Effector CD8-positive, alpha-beta T cell (primary cell): ENCODE measurements at places on chromosomes 2 and 18.

DNA sequence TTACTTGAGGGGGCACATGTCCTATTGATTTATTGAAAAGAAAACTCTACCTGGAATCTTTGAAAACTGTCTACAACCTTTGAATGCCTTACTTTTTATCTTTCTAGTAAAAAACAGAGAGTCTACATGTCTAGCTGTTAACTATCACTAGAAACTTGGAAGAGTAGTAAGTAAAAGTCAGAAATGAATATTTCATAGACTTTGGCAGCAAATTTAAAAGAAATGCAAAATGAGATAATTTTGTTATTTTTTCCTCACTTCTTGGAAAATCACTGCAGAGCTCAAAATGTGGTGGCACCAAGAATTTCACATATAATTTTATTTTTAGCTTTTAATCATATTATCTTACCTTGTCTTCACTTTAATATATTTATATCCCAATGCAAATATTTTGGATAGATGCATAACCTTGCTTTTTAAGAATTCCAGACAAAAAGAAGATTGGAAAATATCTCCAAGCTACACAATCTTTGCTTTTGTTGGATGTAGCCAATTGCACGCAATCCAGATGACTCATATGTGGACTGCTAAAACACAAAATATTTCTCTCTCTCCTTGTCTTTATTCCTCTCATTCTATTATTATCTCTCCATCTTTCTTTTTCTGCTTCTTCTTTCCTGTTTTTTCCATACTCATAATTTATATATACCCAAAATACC is 92.2 kb upstream of the DSEL start:
- no peak for DNase-seq

- no peak for DNase-seq
These were observed 54.0 kb upstream of the LINC00305 start for GRCh38 chr18:64202863-64203262.

DNA sequence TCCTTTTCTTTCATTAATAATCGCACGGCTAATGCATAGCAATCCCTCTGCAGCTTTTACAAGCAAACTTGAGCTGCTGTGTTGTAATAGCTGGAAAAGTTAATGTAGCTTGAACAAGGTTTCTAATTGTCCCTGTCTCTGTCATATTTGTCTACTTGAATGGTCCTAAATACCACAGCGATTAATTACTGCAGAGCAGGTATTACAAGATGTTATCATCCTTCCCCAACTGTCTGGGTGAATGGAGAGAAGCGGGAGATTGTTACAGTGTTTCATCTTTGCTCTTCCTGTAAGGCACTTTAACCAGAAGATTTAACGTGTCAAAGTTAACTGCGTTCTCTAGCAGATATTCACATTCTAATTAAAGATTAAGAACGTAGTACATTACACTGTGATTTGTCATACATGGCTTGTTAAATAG is 422.2 kb upstream of the POU3F3 start:
- DNase-seq, result no peak

GRCh38 chr2:54899576-54900200 is 150.6 kb downstream of the RTN4 start:
- DNase-seq, result no peak

GRCh38 chr2:84458551-84459017 is 496 bp downstream of the SUCLG1 start:
- DNase-seq, result no peak

DNA sequence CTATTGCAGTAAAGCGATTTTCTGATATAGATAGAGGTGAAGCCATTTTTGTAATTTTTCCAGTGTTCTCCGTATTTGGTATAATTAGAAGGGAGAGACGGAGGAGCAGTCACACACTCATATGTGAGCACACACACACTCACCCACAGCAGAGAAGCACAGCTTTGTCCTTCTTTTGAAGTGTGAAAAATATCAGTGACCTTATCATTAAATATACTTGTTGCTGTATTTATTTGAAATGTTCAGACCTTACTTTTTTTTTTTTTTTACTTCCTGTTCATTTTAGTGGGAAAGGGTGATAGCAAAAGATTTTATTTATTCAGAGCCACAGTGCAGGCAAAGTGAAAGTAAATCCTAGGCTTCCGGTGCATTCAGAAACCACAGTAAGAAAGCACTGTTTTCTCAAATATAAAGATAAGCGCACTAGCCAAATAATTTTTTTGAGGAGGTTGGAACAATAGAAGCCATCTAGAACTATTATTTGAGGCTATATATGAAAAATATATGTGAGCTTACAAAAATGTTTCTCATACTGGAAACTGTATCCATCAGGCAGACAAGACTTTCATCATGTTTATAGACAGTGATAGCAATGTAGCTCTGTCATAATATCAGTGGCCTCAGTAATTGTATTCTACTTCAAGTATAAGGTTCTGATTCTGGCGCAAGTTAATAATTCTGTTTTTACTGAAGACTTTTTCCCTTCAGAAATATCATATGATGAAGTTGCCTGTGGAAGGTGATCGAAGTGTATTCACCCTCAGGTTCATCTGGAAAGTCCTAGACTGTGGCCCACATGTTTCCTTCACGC is 37.2 kb downstream of the TSHZ1 start:
- no peak for DNase-seq

DNA sequence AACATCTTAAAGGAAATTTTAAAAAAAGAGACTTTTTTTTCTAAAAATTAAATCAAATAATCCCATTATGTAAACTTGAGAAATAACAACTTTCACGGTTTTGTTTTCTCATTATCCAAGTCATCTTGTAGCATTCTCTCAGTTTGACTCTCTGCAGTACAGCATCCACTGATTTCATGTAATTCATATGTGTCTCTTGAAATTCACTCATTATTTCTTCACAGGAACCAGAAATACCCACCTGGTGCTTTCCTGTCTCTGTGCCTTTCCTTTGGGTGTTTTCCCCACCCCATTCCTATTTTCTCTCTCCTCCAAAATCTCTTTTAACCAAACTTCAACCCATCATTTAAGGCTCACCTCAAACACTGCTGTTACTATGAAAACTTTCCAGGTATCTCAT is 116.1 kb upstream of the STK17B start:
- DNase-seq, result no peak

- DNase-seq, result no peak
These were observed 29.3 kb downstream of the MEX3C start for GRCh38 chr18:51168026-51168742.

- no peak for DNase-seq
These were observed 52.6 kb upstream of the TMEM163 start for GRCh38 chr2:134771313-134771801.

DNA sequence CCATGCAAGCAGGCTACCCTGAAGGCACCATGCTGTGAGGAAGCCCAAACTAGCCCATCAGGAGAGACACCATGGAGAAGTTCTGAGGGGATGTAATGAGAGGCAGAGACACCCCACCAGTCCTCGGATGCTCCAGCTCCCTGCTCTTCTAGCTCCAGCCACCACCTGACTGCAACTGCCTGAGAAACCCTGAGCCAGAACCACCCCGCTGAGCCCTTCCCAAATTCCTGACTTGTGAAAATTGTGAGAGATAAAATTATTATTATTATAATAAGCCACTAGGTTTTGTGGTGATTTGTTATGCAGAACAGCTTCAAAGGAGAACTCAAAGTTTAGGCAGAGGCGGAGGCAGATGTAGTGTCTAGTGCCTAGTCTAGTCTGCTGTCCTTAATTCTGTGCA is 67.1 kb upstream of the HK2 start:
- DNase-seq, result no peak

DNA sequence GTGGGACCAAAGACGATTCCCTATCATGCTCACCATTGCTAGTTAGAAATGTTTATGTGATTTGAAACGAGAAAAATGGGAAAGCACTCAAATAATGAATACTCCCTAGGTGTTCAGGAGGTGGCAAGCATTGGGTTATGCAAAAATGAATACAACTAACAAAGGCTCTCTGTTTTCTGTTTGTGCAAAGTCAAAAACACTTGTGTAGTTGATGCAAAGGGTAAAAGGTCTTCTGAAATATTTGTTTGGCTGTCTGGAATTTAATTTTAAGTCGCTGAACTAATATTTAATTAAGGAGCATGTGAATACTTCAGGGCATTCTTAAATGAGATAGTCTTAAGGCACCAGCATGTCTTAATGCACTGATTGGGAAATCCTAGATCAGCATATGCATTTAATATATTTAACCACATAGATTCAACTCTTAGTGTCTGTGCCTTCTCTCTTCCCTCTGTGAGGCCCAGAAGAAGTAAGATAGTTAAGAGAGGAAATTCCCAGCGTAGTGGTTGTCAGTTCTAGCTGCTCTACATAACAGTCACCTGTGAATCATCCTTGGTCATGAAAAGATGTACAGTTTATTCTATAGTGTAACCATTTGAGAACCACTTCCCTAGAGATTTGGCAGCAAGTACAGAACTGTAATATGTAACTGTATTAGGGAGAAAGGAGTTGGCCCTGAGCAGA is 111.9 kb downstream of the EPC2 start:
- no peak for DNase-seq

DNA sequence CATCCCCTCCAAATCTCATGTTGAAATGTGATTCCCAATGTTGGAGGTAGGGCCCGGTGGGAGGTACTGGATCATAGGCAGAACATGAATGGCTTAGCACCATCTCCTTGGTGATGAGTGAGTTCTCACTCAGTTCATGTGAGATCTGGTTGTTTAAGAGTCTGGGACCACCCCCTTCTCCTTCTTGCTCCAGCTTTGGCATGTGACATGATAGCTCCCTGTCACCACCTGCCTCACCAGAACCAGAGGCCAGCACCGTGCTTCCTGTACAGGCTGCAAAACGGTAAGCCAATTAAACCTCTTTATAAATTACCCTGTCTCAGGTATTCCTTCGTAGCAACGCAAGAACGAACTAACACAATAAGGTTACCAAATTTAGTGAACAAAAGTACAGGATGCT is 95.4 kb downstream of the ZBTB7C start:
- DNase-seq, result no peak

GRCh38 chr2:241665731-241666440 is 20.7 kb downstream of the DTYMK start:
- DNase-seq, result no peak

- DNase-seq, result no peak
These were observed 288.9 kb upstream of the ETAA1 start for GRCh38 chr2:67108231-67108630.

DNA sequence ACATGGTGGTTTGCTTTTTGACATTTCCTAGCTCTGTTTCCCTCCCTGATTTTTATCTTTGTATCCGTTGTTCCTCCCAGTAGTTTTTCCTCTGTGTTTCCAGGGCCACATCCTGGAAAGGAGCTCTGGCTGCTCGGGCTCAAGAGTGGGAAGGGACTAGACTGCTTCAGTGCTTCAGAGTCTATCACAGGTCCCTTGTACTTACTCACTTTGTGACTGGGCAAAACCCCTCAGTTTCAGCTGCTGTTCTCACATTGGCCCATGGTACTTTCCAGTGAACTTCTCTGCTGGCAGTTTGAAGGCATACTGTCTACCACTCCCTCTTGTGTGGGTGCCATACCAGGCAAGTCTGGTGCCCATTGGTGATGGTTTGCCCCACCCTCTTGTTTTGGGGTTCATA is 7.5 kb upstream of the STAMBP start:
- DNase-seq, result no peak

GRCh38 chr18:62612776-62613175 is 90.0 kb downstream of the ZCCHC2 start:
- no peak for DNase-seq

- DNase-seq, result no peak
These were observed 20.0 kb downstream of the ME2 start for GRCh38 chr18:50898919-50899318.

DNA sequence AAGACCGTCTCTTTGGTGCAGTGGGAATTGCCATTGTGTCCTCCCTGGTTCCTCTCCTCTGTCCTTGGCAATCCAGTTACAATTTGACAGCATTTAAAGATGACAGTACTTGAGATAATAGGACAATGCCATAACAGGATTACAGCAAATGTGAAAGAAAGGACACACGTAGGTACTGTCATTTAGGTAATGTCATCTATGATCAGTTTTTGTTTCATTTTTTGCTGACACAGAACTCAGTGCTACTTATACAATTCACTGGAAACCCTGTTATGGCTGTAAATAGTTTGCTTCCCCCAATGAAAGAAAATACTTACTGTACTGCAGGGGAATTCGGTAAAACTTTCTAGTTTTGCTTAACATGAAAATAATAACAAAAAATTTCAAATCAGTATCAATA is 65.2 kb downstream of the BCL11A start:
- no peak for DNase-seq

- DNase-seq, result no peak
These were observed 8.0 kb downstream of the TNFRSF11A start for GRCh38 chr18:62332964-62333695.

DNA sequence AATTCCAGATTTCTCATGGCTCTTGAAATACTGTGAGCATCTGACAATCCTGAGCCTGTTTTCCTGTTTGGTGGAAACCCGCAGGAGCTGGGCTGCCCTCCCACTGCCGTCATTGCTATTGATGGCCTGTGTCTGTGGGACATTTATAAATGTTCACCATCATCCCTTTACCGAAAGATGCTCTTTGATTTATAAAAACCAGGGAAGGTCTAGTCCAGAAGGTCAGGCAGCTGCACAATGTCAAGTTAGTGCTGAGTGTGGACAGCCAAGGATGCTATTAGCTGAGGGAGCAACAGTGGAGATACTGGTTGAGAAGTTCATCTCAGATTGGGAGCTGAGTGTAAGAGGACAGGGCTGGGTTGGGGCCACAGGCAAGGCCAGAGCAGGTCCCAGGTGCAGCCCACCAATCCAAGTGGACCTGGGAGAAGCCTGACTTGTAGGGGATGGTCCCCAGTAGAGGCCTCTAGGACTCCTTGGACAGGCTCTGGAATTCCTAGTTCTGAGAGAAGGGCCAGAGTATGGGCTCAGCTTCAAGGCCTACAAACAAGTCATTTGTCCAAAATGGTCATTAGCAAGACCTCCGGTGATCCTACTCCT is 55.1 kb downstream of the COPS8 start:
- DNase-seq, result no peak

DNA sequence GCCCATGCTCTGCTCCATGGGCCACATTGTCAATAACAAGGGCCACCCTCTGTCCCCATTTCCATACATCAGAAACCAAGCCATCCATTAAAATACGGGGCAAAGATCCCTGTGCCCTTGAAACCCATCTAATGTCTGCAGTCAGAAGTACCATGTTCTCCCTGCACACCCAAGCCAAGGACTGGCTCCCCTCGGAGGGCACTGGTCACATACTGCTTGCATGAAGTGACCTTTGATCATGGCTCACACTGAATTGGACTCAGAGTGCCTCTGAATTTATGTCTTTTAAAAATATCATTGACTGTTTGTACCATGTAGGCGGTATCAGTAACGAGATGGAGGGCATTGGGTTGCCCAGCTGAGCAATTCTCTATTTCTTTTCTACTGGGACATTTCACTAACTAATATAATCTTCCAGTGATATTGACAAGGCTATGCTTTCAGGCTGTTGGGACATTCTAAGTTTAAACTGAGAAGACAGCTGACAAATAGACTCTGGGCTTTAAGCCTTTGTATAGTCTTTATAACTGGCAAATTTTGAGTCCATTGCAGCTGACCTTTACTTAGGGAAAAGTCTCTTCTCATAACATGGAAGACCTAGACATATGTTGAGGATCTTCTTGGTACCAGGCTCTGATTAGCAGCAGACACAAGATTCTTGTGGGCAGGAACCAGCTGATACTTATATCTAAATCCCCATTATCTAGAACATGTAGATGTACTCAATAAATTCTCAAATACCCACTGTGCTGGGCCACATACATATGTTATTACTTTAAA is 214.3 kb downstream of the MYCN start:
- DNase-seq, result no peak
